NAMALWA (cell line): ENCODE measurements at places on chromosomes 7 and 10.
A peak's percentile ranks its signal among the peaks of the same experiment; 100 is the strongest.

DNA sequence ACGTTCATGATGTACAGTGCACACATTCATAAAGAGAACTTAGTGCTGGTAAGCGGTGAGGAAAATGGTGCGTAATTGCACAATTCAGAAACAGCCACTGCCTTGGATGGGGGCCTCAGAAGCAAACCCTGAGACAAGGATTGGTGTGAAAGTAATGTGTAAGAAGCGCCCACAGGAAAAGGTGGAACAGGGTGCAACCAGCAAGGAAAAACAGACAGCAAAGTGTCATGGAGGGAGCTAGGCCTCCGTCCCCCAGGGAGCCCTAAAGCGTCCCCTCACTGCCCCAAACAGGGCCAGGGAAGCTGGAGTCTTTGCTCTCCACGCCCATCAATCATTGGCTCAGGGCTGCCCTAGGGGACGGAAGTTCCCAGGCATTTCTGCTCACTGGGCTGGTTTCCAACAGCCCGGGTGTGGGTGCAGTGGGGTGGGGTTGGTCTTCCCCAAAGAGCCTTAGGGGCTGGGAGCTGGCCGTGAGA is 9.6 kb upstream of the C10orf105 start:
- DNase-seq = peak; percentile 6

GRCh38 chr10:99457813-99458212 is 27.4 kb upstream of the GOT1 start:
- no peak for DNase-seq

GRCh38 chr10:42952931-42953683 is 123.8 kb upstream of the RET start:
- no peak for DNase-seq

DNA sequence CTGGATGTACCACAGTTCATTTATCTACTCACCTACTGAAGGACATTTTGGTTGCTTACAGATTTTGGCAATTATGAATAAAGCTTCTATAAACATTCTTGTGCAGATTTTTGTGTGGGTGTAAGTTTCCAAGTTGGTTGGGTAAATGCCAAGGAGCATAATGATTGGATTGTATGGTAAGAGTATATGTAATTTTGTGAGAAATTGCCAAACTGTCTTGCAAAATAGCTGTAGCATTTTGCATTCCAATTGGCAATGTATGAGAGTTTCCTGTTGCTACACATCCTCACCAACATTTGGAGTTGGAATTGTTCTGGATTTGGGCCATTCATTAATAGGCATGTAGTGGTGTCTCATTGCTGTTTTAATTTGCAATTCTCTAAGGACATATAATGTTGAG is 33.9 kb upstream of the HYAL4 start:
- DNase-seq = no peak

GRCh38 chr7:117993377-117994003 is 120.2 kb upstream of the CTTNBP2 start:
- DNase-seq = peak; percentile 79

DNA sequence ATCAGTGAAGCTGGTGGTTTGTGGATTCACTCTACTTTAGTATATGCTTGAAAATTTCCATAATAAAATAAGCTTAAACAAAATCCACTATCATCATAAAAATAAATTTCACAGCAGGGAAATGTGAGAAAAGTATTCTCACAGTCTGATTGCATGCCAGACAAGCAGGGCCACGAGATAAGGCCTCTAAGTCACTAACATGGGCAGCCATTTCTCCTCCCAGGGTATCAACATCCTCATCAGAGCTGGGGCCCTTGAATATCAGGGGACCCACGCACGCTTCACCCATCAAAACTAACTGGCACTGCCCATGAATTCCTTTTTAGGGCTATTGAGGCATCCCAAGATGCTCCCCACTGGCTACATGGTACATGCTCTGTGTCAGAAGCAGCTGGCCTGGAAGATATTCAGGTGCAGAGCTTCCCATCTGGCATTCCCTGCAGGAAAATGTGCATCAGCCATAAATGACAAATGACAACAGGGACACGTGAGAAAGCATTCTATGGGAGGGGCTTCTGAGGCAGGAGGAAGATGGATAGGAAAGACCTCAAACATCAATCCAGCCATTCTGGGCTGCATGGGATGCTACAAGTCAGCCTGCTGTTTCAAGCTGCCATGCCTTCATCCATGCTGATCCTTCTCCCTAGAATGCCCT is 17.4 kb downstream of the CCDC6 start:
- no peak for DNase-seq

DNA sequence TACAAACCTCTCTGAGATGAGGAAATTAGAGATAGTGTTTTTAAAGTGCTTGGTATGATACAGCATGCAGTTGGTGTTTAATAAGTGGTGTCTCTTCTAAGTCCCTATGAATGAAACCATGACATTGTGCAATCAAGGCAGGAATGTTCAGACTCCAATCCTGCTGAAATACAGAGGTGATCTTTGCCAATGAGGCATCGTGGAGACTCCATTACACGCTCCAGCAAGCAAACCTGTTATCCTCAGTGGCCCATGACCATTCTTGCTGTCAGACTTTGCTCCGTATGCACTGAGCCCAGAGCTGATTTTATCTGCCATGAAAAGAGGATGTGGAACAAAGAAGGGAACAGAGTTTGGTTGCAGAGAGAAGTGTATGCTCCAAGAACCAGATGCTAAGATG is 47.3 kb downstream of the CDHR3 start:
- DNase-seq = peak; percentile 30

DNA sequence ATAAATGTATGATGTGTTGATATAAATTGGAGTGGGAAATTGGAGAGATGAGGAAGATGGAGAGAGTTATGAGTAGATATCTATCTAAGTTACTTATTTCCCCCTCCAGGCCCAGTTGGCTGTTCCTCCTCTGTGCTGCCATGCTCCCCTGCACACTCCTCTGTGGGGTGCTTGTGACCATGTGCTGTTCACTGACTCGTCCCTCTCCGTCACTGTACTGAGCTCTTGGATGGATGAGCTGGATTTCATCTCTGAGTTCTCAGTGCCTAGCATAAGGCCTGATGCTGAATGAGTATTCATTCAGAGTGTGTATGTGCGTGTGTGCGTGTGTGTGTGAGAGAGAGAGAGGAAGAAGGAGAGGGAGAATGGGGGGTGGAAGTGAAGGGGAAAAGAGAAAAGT is 14.5 kb downstream of the OR9A2 start:
- DNase-seq = no peak

- DNase-seq = no peak
Measured at GRCh38 chr10:71743089-71743838, 23.7 kb upstream of the C10orf105 start.

- DNase-seq = peak; percentile 48
Measured at GRCh38 chr7:134553976-134554375, 5.1 kb downstream of the AKR1B15 start.
